ENCODE measurements at places on chromosomes 5 and 9.
A peak's percentile ranks its signal among the peaks of the same experiment; 100 is the strongest.

DNA sequence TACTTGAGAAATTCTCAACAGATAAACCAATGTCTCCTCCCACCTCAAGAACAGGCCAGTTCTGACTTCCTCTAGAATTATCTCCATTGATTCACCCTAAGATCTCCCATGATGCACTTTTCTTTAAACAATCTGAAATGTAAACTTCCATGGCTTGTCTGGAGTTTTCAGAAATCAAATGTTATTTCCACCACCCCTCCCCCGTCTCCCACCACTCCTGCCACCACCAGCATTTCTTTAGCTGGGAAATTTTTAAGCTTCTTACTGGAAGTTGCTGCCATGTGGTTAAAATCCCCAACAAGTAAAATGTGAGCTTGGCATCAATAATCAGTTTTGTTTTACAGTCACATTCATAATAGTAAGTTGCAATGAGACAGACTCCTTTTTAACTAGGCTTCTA is 32.8 kb upstream of the BASP1 start:
- DNase-seq = no peak

DNA sequence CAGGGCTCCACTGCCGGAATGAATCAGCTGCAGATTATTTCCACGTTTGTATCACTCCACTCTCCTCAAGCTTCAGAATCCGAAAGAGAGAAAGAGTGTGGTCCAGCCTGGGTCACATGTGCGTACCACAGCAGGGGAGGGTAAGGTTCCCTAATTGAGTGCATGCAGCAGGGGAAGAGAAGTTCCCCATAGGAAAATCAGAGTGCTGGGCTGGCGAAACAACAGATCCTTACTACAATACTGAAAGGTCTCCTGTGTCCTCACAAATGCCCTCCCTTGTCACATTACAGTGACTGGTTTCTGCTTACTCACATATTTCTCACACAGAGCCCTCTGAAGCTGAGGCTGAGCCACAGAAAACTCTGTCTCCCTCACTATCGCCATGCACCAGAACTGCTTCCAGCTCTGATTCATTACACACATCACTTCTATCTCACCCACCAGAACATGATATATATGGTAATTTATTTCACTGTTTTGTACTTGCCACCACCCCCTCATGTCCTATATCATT is 532.2 kb upstream of the TUSC1 start:
- DNase-seq = no peak

DNA sequence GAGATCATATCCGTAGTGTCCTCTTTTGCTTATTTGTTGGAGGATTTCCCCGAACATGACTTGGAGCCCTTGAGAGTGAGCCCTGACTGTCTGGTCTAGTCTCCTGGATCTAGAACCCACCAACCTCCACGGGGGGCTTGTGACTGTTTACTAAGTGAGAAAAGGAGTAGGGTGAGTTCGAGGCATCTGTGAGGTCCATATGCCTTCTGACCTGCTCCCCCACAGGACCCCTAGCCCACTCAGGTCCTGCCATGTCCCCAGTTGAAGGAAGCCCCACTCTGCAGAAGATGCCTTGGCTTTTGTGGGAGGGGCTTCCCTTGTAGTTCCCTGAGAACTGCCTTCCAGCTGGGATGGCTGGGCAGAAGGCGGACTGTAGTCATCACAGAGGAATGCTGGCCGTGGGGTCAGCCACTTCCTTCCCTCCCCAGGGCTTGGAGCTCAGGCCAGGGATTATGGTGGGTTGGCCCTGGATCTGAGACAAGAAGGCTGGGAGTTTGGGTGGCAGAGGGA is 7.0 kb upstream of the IRF1 start:
- no peak for DNase-seq

GRCh38 chr9:107647141-107647540 is 157.6 kb upstream of the KLF4 start:
- DNase-seq = no peak

DNA sequence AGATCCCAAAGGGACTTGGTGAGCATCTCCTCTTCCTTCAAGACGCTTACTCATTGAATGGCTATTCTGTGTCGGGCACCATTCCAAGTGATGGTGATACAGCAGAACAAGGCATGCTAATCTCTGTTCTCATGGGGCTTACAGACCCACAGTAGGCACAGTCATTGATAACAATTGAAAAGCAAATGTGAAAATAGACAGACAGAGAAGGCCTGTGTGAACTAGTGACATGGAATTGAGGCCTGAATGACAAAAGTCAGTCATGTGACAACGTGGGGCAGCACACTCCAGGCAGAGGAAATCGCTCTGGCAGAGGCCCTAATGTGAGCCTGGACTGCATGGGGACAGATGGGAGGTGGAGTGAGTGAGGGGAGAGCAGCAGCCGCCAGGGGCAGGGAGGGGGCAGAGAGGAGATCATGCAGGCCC is 70.7 kb upstream of the CPLX2 start:
- no peak for DNase-seq

- no peak for DNase-seq
These were observed 262.4 kb downstream of the GRIA1 start for GRCh38 chr5:153752890-153753289.

DNA sequence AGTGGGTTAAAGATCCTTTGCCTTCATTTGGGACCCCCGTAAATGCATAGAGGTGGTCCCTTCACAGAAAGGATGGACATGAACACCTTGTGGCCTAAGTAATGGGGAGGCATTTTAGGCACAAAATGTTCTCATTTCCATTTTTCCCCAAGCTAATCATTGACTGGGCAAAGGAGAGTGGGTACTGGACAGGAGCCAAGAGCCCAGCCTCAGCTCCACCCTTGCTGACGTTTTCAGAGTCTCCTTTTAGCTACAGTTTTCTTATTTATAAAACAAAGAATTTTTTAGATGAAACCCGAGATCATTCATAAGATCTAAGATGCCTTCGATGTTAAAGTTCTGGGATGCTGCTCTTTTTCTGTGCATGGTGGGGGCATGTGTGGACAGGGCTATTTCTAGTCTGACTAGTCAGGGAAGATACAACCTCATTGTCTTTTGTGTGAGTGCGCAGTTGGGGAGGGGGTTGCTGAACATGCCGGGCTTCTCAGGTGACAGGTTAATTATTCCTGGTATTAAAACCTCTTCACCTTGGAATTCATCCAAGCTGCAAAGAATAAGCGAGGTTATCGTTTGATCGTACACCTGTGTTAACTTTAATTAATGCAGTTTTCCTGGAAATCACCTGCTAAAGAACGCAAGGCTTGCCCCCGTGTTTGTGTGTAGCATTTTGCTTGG is 48.4 kb downstream of the ADAMTS16 start:
- DNase-seq = no peak

DNA sequence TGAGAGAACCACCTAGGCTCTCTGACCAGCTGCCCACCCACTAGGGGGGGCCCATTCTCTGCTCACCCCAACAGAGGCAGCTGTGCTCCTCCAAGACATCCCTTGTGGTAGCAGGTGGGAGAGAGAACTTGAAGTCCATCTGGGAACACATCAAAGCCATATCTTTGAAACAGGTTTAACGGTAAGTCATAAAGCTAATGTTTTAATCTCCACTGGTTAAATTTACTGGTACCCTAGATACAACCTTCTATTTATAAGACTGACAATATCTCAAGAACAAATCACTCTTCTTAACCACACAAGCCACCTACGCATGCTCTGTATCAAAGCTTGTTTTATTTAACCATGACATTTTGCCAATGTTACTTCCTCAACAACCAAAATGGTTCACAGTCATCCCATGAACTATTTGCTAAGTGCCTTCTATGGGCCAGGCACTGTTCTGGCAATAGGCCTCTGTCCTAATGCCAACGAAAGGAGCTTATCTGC is 20.4 kb downstream of the AUH start:
- no peak for DNase-seq

- no peak for DNase-seq
These were observed 11.0 kb downstream of the LPCAT1 start for GRCh38 chr5:1512541-1513291.

DNA sequence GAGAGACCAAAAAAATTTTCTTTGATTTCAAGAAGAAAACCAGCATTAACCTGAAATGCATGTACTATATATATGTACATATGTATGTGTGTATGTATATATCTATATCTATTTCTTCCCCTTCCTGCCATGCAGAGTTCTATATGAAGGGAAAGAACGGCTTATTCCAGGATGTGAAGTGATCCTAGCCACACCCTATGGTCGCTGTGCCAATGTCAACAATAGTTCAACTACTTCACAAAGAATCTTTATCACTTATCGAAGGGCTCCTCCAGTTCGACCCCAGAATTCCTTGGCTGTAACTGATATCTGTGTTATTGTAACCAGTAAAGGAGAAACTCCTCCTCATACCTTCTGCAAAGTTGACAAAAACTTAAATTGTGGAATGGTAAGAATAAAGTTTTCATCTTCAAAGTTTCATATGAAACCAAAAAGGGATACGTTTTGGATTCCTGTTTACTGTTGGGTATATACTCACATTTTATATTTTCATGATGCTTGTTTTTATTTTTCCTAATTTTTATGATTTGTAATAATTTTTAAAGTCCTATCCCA is 56.2 kb downstream of the DENND4C start:
- DNase-seq = no peak

DNA sequence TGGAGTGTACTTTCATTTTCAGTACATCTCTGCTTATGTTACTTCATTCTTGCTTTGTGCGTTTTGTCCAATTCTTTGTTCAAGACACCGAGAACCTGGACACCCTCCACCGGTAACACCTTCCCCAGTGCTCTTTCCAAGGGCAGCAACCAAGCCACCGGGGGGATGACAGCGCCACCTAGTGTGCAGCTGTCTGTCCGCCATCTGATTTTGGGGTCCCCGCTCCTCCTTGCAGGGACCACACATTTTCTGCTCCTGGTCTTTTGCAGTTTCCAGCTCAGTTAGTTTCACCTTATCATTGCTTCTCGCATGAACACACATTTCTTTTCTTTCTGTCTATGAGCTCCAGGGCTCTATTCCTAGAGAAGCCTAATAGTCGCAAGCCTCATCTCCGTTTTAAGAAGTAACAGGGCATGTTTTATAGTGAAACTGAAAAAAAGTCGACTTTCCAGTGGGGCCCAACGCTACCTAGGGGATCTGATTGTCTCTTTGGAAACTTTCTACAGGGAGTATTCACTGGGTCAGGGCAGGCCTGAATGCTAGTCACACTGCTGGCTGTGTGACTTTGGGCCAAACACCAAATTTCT is 152.1 kb downstream of the FSTL4 start:
- DNase-seq = no peak

DNA sequence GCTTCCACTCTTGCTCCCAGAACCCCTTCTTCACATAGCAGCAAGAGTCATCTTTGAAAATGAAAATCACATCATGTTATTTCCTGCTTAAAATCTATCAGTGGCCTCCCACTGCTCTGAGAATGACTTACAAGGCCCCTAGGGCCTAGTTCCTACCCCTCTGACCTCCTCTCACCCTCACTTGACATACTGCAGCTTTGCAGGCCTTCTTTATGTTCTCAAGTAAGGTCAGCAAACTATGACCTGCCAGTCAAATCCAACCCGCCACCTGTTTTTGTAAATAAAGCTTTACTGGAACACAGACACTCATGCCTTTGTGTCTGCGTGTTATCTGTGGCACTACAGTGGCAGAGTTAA is 185.7 kb downstream of the NR3C1 start:
- DNase-seq = no peak

DNA sequence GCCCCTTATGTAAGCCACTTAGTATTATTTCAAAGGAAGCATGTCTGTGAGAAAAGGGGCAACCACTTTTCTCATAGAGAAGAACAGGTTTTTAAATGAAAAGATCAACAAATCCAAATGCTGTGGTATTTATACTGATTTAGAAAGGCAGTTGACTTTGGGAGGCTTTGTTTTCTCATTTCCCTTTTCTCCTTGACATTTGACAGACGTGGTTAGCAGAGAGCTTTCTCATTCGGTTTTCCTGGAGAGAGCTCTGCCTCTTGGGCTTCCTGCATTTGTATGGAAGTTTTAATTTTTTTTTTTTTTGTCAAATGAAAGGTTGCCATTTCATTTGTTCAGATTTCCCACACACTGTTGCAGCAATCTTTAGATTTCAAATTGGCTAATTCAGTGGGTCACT is 62.5 kb downstream of the EXOSC2 start:
- no peak for DNase-seq

DNA sequence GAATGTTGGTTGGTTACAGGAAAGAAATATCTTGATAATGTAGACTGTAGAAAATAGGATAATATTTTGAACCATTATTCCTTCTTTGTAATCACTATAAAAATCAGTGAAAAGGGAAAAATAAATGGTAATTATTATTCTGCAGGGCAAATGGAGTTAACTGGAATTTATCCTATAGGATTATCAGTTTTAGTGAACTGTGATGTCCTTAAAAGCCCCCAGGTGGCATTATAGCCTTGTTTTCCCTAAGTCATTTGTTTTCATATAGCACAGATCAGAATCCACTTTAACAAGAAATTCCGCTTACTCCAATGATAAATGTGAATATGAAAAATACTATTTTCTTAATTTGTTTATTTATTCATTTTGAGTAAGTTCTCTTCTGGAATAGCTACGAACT is 26.2 kb upstream of the WDR41 start:
- no peak for DNase-seq

GRCh38 chr5:168851902-168852321 is 272.7 kb upstream of the PANK3 start:
- no peak for DNase-seq

GRCh38 chr5:8138884-8139283 is 269.9 kb downstream of the MTRR start:
- DNase-seq = no peak

DNA sequence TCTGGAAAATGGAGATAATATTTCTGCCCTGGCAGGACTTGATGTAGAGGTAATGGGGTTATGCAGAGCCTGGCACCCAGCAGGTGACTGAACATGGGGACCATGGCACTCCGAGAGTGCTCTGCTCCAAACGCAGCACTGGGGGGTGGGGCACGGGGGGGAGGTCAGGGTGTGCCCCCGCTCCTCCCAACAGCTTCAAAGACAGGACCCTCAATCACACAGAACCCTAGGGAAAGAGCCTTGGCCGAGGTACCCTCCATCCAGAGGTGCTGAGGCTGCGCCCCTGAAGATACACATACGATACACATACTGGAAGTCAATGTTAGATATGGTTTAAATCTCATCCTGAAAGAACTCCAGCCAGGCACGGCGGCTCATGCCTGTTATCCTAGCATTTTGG is 26.6 kb upstream of the CEP72 start:
- DNase-seq = no peak

- DNase-seq = no peak
These were observed 88.9 kb downstream of the LIFR start for GRCh38 chr5:38467353-38468040.

DNA sequence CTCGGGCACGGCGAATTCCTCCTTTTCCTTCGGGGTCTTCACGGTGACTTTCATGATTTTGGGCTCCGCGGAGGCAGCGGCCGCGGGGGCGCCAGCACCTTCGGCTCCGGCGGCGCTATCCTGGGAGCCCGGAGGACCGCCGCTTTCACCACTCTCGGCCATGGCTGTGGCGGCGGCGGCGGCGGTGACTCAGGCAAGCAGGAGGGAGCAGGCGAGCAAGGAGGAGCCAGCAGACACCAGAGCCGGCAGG is 315 bp downstream of the UBQLN1 start:
- peak; percentile 45 for DNase-seq

- no peak for DNase-seq
These were observed 93.4 kb downstream of the PLK2 start for GRCh38 chr5:58366461-58366860.

GRCh38 chr9:10062629-10063395 is 550.0 kb downstream of the PTPRD start:
- no peak for DNase-seq

- DNase-seq = no peak
These were observed 14.8 kb downstream of the BARHL1 start for GRCh38 chr9:132597073-132597775.

GRCh38 chr5:132491368-132492364 is 1.1 kb upstream of the IRF1 start:
- no peak for DNase-seq

Measured in activated naive CD8-positive, alpha-beta T cell treated with anti-CD3 and anti-CD28 coated beads, Interleukin-2, amount 50 U/mL, for 16 hours (primary cell).